ENCODE measurements at places on chromosomes 1 and 21. TPM values are rescaled to one million over a fixed set of nuclear protein-coding genes. Genes with fewer than 3 reads are reported as not detected.
A peak's percentile ranks its signal among the peaks of the same experiment; 100 is the strongest.

Gene FBXO2
- total RNA-seq, result 4.0 TPM

Gene KRTAP19-8
- not detected for total RNA-seq

Gene SLAMF9
- total RNA-seq, result not detected

Gene BATF3
- 97.3 TPM for total RNA-seq

DNA sequence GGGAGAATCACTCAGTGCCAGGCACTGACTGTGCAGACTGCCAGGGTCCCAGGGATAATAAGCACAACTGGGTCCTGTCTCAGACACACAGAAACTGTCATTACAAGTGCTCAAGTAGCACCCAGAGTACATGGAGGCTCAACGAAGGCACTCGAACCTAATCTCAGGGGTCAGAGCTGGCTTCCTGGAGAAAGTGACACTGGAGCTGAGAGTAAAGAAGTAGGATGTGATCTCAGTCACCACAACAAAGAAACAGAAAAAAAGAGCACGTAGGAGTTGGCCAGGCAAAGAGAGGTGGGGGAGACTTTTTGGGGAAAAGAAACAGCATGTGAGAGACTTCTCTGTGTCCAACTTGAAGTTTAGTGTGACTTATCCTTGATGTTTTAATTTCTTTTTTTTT is 1.3 kb downstream of the CATSPER4 start:
- peak; percentile 82 for ATAC-seq
- H3K4me1 ChIP-seq, result peaks cover 9% of the 10 kb centered on the region
- H3K27me3 ChIP-seq, result no peaks in the 10 kb centered on the region
- H3K4me3 ChIP-seq, result peak overlapping the region; percentile 39
- peak overlapping the region; percentile 77 for H3K27ac ChIP-seq
- H3K36me3 ChIP-seq, result no peaks in the 10 kb centered on the region

GRCh38 chr21:18985584-18985983 is 582.0 kb upstream of the TMPRSS15 start:
- H3K4me3 ChIP-seq, result no peak overlapping the region
- ATAC-seq, result no peak
- no peak overlapping the region for H3K27ac ChIP-seq

GRCh38 chr1:44676484-44677200 is 2.1 kb downstream of the ARMH1 start:
- peaks cover 15% of the 10 kb centered on the region for H3K4me1 ChIP-seq
- no peak for ATAC-seq
- no peaks in the 10 kb centered on the region for H3K36me3 ChIP-seq
- H3K27me3 ChIP-seq, result no peaks in the 10 kb centered on the region
- no peak overlapping the region for H3K4me3 ChIP-seq

DNA sequence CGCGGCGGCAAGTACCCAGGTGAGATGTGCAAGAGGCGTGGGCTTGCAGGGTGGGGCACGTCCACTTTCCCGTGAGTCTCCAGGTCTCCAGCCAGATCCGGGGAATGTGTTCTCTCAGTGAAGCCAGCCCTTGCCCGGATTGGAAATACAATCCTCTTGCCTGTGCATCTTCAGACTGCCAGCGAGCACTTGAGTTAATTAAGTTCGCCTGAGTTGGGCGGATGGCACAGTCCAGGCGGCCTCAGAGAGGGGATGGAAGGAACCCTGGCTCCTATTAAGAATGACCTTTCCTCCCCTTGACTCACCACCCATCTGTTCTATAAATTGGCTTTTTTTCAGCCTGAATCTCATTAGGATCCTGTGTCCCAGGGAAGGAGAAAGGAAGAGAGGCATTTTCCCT is 33.3 kb upstream of the CNTN2 start:
- H3K4me3 ChIP-seq, result no peak overlapping the region
- ATAC-seq, result no peak
- H3K27me3 ChIP-seq, result peaks cover 9% of the 10 kb centered on the region

DNA sequence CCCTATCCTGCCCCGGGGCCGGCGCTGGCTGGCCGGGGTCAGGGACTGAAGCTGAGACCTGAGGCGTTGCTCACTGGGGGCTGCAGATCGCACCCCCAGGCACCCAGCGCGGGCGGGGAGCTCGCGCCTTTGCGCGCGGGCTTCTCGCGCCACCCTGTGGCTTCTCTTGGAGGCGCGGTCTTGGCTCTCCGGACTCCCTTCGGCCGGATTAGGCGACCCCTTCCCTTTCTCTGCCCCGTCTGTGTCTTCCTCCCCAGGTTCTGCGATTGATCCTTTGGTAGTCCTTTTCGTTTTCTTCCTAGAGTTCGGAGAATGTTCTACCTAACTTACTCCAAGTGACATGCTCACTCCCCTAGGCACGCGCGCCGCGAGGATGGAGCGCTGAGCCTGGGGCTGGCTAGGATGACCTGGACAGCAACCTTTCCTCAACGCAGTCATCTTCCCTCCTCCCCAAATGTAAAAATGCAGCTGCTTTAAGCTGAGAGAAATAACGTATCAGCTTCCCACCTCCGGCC is 495 bp upstream of the NTRK1 start:
- peaks cover 25% of the 10 kb centered on the region for H3K4me1 ChIP-seq
- peak overlapping the region; percentile 82 for H3K4me3 ChIP-seq
- ATAC-seq, result peak; percentile 62
- peaks cover 42% of the 10 kb centered on the region for H3K27me3 ChIP-seq

DNA sequence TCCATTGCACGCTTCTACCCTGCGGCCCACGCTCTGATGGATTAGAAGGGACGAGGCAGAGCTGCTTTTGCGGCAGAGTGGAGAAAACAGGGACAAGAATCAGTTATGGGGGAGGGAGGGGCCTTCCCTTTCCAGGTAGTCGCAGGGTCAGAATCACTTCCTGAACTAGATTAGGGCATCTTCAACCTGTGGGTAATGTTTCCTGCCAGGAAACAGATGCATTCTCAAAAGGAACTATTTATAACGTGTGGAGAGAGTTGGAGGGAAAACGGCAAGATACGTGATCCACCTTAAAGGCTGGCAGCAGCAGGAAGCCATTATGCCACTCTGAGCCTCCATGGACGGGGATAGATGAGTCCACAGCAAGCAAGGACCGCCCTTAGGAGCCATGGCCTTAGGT is 59.9 kb upstream of the CNTN2 start:
- peaks cover 18% of the 10 kb centered on the region for H3K27me3 ChIP-seq
- ATAC-seq, result no peak
- no peak overlapping the region for H3K4me3 ChIP-seq
- H3K4me1 ChIP-seq, result peaks cover 3% of the 10 kb centered on the region

All from activated T-helper 17 cell treated with anti-CD3 and anti-CD28 coated beads, Interleukin-2, amount 50 U/mL, for 72 hours (primary cell).